ENCODE measurements at places on chromosomes 5 and 9.

GRCh38 chr5:32355686-32356085 lies 42.9 kb upstream of the MTMR12 start:
- DNase-seq: no peak

- DNase-seq: no peak
These were observed 1229.3 kb downstream of the CDH12 start for GRCh38 chr5:21623831-21624230.

GRCh38 chr9:129136446-129137035 lies 25.3 kb downstream of the PTPA start:
- no peak for DNase-seq

GRCh38 chr5:135222171-135222681 lies 176.8 kb downstream of the MACROH2A1 start:
- DNase-seq: no peak

- DNase-seq: no peak
These were observed 16.9 kb downstream of the UBTD2 start for GRCh38 chr5:172266676-172267092.

DNA sequence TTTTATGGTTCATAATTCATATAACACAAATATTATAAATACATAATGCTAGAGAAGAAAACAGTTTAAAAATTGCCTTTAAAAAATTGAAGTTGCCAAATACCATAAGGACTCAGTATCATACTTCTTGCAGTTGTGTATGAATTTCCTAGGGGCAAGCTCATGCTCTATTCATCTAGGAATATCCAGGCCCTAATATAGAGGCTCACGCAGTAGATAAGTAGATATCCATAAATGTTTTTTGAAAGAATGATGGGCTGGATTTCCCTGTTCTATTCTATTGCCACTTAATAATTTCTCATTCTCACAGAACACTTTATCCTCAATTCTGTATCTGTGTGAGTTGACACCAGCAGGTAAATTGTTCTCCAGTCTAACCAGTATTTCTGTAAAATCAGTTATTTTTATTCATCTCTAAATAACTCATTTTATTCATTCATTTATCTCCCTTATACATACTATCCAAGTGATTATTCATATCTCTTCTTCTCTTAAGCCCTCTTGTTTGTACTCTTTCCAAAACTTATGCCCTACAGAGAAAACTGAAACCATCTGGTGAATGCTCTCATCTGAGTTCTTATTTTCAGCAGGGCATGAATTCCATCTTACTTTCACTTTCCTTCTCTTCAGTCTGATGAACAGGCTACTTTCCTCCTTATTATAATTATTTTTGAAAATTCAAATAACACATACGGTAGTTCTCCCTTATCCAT lies 97.1 kb downstream of the SLC44A1 start:
- DNase-seq: no peak

GRCh38 chr5:10601246-10602030 lies 37.6 kb downstream of the ANKRD33B start:
- DNase-seq: no peak

All from stimulated activated CD8-positive, alpha-beta memory T cell treated with anti-CD3 and anti-CD28 coated beads, Interleukin-12 subunit alpha, Interleukin-12 subunit beta, amount 100 ng/mL, for 1 hour (primary cell).